ENCODE measurements at places on chromosomes 2 and 18. TPM values are rescaled to one million over a fixed set of nuclear protein-coding genes. Genes with fewer than 3 reads are reported as not detected.

SKA1 gene
- total RNA-seq: 2.0 TPM

VIT gene
- total RNA-seq: 0.41 TPM

MC2R gene
- total RNA-seq: under 0.01 TPM

EXOC6B gene
- 232 TPM for total RNA-seq

NEURL3 gene
- total RNA-seq: not detected

DTNA gene
- 46.5 TPM for total RNA-seq

SLC5A7 gene
- 1.6 TPM for total RNA-seq

STAMBP gene
- total RNA-seq: 14.3 TPM

ACMSD gene
- total RNA-seq: not detected

LYG1 gene
- 0.41 TPM for total RNA-seq

CTDP1 gene
- total RNA-seq: 16.7 TPM

GPR39 gene
- 2.9 TPM for total RNA-seq

CFAP65 gene
- 0.82 TPM for total RNA-seq

ADGRF3 gene
- under 0.01 TPM for total RNA-seq

UGT1A10 gene
- total RNA-seq: not detected

SMPD4 gene
- total RNA-seq: 9.0 TPM

ANAPC1 gene
- total RNA-seq: 56.3 TPM

ASXL3 gene
- total RNA-seq: 87.2 TPM

FRZB gene
- total RNA-seq: 17.1 TPM

HTR2B gene
- total RNA-seq: 0.41 TPM

CDC42EP3 gene
- 22.4 TPM for total RNA-seq

GBX2 gene
- total RNA-seq: 0.41 TPM

C2orf69 gene
- 35.5 TPM for total RNA-seq

NEU4 gene
- total RNA-seq: 1.6 TPM

HSBP1L1 gene
- 0.82 TPM for total RNA-seq

CCNYL1 gene
- total RNA-seq: 51.0 TPM

CREG2 gene
- 9.8 TPM for total RNA-seq

GAL3ST2 gene
- 0.41 TPM for total RNA-seq

MROH2A gene
- not detected for total RNA-seq

CSRNP3 gene
- total RNA-seq: 214 TPM

NAT8 gene
- not detected for total RNA-seq

RESP18 gene
- 0.82 TPM for total RNA-seq
